Right forelimb (tissue), 1 donor: ENCODE measurements at places on chromosomes 2 and 18.
A peak's percentile ranks its signal among the peaks of the same experiment; 100 is the strongest.

GRCh38 chr2:17851731-17852585, 26.5 kb upstream of the KCNS3 start:
- peak; percentile 73 for DNase-seq

GRCh38 chr18:60560071-60560470, 187.5 kb upstream of the MC4R start:
- DNase-seq: no peak

- no peak for DNase-seq
Measured at GRCh38 chr2:7573166-7573825, 656.1 kb downstream of the RNF144A start.

GRCh38 chr2:106982350-106982749, 96.4 kb upstream of the ST6GAL2 start:
- DNase-seq: no peak

- no peak for DNase-seq
Measured at GRCh38 chr2:42804338-42804737, 12.0 kb upstream of the HAAO start.

DNA sequence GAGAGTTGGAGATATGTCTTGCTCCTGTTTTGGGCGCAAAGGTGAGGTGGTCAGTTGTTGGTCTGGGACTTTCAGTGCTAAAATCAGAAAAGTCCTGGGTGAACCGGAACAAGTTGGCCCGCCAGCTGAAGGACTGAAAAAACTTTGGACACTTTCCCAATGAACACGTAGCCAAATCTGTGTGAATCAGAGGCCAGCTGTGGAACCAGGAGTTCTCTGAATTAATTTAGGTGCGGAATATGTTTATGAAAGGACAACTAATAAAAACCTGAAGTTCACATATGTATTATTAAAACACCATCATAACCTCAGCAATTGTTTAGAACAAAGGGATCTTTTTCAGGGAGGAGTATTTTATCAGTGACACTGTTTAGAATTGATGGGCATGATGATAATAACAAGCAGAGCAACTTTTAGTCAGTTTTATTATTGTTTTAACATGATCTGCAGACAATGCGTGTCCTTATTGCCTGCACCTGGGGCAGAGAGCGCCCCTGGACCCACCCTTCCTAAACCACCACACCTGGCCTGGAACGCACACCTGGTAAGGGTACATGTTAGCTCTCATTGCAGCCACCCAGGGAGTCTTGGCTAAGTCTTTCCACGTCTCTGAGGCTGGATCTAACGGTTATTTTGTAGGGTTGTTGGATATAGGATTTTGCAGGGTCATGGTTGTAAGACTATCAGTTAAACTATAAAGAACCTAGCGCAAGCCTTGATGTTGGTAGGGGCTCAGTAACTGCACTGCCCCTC, 9.9 kb upstream of the ODC1 start:
- DNase-seq: no peak

GRCh38 chr2:46979571-46979979, 64.0 kb upstream of the MCFD2 start:
- no peak for DNase-seq

- DNase-seq: no peak
Measured at GRCh38 chr2:31274401-31275075, 40.6 kb downstream of the EHD3 start.

DNA sequence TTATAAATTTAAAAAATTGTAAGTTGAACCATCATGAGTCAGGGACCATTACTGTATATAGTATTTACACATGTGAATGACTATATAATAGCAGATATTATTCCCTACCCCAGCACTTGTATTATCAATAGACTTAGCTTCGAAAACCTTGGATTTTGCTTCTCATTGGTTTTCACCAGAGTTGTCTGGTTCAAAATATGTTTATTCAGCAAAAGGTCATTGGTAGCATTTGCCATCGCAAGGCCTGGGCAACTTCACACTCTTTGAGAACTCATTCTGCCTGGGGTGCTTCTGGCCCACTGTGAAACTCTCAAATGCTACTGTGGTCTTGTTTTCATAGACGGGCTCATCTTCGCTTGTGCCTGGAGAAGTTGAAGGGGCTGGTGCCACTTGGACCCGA, 20.1 kb downstream of the MXD1 start:
- no peak for DNase-seq

GRCh38 chr2:147086715-147087114, 758.1 kb upstream of the ACVR2A start:
- no peak for DNase-seq

DNA sequence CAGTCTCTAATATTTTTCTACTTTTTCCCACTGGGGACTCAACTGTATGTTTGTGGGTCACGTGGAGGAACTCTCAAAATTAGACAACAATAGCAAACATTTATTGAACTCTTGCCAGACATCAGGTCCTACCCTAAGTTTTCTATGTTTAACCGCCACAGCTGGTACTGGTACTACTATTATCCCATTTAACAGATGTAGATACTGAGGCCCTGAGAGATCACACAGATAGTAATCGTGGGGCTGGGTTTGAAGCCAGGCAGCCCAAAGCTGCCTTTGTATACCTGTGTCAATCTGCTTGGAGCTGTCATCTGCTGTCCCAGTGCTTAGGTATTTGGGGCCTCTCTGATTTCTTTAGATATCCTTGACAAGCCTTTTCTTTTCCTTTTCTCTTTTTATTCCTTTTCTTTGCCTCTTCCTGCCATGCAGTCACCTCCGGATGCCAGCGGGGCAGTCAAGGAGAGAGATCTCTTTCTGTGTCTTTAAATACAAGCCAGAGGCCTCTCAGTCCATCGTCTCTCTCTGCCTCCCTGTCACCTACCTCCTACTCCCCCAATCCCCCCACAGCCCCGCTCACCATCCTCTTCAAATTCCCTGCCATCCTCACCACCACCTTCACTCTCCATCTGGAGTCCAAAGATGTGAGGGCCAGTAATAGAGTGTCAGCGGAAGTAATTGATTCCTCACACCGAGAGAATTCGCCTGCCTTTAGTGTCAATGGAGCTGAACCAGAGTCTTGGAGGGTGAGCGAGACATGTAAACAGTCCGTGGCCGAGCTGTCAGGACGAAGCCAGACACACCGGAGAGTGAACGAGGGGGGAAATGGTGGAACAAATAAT, 23.4 kb downstream of the NRP2 start:
- no peak for DNase-seq
